A549 treated with Mapracorat at 1 μM for 4 hours (cell line): ENCODE measurements at places on chromosomes 4 and X. TPM values are rescaled to one million over a fixed set of nuclear protein-coding genes. Genes with fewer than 3 reads are reported as not detected.

Gene EIF4E
- total RNA-seq = 69.2 to 134 TPM (median 79.7 TPM) in 5 replicates

Gene TEX11
- not detected in 5 replicates for total RNA-seq

Gene SCML2
- total RNA-seq = 7.2 to 8.3 TPM (median 7.3 TPM) in 5 replicates

Gene SMPX
- total RNA-seq = 0.20 TPM in 1 of 5 replicates, not detected in the others

Gene AREG
- 30.9 to 36.6 TPM (median 33.2 TPM) in 5 replicates for total RNA-seq

Gene ARMCX5
- total RNA-seq = 8.8 to 13.9 TPM (median 10.4 TPM) in 5 replicates

Gene PARM1
- 0.47 to 0.63 TPM (median 0.56 TPM) in 5 replicates for total RNA-seq

Gene ABCG2
- 17.1 to 18.0 TPM (median 17.4 TPM) in 5 replicates for total RNA-seq

Gene MAGEB1
- total RNA-seq = not detected in 5 replicates
